ENCODE measurements at places on chromosomes 3 and 15.

DNA sequence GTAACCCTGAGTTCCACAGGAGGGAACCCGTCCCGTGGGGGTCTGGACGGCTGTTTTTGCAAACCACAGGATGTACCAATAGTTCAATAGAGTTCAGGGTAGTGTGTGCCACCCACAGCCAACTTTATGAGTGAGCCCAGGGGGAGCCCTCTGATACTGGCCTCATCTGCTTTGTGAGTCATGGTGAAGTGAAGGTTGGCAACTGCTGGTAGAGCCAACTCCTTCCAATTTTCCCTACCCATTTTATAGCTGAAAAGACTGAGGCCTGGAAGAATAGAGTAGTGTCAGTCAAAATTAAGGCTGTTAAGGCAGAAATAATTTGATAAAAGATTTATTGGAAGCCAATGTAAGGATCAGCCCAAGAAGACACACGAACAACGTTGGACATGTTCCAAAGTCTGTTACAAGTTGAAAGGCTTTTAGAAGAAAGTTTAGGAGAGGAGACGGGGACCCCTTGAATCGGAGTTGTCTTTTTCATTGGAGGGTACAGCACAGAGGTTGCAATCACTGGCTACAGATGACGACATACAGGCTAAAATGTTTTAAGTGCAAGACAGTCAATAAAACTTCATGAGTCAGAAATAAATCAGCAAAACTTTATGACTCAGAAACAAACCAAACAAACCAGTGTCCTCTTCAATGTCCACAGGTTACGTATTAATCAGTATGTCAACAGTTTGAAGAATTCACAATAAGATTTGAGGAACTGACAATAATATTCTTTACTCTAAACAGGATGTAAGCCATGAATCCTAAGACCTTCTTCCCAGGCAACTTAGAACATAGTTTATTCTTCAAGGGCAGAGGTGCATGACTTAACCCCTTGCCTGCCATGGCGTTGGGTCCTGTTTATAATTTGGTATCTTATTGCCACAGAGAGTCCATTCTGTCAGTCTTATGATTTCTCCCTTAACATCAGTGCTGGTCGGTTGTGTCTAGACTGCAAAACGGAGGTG lies 62.9 kb upstream of the NR2E3 start:
- DNase-seq: no peak

DNA sequence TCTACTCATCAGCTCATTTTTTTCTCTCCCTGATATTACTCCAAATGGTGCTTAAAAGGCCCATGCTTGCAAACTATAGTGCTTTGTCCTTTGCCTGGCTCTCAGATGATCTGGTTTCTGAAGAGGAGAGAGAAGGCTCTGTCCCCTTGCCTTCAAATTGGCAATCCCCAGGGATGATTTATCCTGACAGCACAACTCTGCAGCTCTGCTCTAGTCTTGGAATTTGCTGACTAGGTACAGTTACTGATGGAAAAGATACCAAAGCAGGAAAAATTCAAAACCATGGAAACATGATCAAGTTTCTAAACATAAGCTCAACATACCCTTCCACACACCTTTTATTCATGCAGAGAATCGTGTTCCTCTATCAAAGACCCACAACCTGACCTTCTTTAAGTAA lies 106.7 kb upstream of the CADPS start:
- DNase-seq: no peak

- DNase-seq: no peak
Measured at GRCh38 chr15:53982876-53983275, 4.6 kb downstream of the UNC13C start.

- DNase-seq: no peak
Measured at GRCh38 chr15:27324886-27325615, 354.1 kb downstream of the GABRG3 start.

DNA sequence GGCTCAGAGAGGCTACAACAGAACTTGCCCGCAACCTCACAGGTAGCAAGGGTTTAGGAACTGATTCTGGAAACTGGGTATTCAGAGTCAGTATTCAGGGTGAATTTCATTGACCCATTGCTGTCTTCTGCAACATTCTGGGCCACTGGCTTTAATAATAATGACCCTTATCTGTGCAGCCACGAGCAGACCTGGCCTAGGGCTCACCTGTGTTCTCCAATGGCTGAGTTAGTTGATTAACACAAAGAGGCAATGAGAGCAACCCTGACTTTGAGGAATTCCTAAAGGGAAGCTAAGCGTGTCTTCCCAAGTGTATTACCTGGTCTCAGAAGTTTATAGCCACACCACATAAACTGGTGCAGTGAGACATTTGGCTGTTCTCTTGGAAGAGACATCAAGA lies 289.9 kb downstream of the EPHB1 start:
- no peak for DNase-seq

GRCh38 chr3:64945171-64945729 lies 257.4 kb upstream of the ADAMTS9 start:
- no peak for DNase-seq

- DNase-seq: no peak
Measured at GRCh38 chr3:44228900-44229299, 12.8 kb upstream of the TOPAZ1 start.

DNA sequence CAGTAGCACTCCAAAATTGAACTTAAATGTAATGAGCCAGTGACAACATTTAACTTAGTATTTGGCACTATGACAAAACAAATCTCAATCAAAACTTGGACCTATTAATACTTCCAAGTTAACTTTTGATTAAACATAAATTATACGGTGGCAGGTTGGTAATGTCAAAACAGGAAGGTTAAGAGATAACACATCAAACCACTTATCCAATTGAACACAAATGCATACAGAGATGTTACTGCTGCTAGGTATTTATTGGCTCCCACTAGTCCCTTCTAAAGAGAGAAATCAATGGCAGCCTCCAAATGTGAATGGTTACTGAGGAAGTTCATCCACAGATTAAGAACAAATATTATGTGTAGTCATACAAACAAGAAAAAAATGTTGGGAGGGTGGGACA lies 1.8 kb downstream of the GSK3B start:
- DNase-seq: no peak

- DNase-seq: no peak
Measured at GRCh38 chr3:185825639-185826481, 1.0 kb upstream of the IGF2BP2 start.

DNA sequence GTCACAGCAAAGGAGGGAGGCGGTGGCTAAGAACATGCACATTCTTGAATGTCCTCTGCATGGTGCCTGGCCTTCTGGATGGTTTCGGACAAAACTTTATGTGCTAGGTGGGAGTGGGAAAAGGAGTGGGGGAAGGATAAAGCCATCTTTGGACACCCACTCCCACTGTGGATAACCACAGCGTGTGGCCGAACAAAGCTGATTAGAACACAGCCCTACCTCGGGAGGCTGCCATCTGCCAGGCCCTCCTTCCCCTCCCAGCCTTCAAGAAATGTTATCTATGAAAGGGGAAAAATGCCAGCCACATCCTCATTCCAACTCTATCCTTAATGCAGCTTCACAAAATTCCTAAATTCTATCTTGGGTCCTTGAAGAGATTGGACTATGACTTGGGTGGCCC lies 18.8 kb downstream of the AMOTL2 start:
- no peak for DNase-seq

DNA sequence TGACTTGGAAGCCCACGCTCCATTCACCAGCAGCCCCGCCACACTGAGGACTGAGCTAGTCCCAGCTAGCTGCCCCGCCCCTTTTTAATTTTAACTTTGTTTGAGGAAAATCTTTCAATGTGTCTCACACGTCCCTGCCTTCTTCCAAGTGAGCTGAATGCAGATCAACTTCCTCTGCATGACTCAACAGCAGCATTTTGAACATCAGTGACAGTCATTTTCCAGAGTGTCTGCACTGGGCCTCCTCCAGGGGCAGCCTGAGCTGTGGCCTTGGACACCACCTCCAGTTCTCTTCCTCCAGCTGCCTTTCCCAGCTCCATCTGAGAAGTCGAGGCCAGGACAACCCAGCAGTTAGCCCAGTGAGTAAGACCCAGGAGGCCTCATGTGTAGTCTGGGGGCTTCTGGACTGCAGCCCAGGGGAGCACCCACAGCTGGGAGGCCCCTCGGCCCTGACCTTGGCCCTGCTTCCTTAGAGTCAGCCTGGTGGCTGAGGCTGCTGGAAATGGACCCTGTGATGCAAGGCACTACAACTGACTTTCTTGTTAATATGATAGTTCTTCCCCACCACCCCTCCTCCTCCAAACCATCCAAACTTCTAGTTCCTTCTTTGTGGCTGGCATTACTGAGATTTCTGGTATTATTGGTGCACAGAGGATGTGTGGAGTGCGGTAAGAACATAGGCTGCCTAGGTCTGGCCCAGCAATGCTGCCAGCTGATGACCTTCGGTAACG lies 21.4 kb upstream of the ESYT3 start:
- DNase-seq: no peak

GRCh38 chr3:71226565-71227269 lies 356.8 kb downstream of the FOXP1 start:
- DNase-seq: peak; percentile 59

DNA sequence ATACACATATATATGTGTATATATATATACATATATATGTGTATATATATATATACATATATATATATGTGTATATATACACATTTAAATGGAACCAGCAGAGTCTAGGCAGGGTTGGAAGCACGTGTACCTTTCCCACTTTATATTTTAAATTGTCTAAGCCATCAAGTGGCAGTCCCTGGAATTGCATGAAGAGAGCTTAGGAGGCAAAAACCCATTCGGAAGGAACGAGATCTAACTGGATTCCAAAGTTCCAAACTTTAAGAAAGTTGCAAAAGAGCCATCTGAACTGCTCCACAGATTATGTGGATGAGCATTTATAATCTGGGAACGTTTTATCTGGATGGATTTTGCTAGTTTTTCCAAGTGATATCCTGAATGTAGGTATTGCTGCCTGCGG lies 186.5 kb downstream of the FOXP1 start:
- DNase-seq: no peak

- DNase-seq: no peak
Measured at GRCh38 chr3:81764665-81765064, 3.2 kb upstream of the GBE1 start.

DNA sequence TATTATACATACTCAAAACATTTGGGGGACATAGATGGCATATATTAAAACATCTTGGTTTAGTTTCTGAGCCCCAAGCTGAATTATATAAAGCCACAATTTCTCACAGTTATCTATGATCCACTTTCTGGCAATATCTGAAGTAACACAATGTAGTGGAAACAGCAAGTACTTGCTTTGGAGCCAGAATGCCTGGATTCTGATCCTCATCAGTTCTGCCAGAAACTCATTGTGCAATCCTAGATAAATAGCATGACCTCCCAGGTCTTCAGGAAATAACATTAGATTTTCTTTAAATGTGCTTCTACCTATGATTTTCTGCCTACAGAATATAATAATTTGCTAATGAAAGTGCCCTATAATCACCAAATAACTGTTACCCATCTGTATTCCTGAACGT lies 544.9 kb downstream of the NAALADL2 start:
- DNase-seq: no peak

- no peak for DNase-seq
Measured at GRCh38 chr3:129313415-129313664, 34.7 kb downstream of the HMCES start.

DNA sequence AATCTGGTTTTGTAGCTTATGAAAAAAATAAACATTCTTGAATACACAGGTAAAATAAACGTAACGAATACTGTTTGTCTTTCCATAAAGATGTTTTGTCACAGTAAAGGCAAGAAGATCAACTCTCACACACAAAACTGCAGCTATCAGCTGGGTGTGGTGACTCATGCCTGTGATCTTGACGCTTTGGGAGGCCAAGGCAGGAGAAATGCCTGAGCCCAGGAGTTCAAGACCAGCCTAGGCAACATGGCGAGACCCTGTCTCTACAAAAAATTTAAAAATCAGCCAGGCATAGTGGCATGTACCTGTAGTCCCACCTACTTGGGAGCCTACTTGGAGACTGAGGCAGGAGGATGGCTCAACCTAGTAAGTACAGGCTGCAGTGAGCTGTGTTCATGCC lies 39.6 kb downstream of the CBLB start:
- DNase-seq: no peak

DNA sequence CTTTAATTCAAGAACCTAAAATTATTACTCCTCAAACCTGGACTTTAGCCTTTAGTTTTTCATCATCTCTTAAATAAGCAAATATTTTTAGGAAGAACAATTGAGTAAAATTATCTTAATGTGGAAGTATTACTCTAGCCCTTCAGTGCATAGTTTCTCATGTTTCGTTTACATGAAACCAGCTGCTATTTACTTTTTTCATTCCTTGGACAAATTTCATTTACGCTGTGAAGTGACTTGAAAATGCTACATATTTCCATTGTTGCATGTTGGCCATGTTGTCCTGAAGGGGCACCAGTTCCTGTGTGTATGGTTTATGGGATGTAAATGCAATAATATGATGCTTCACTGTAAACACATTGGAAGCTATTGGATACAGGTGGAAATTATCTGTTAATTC lies 49.9 kb downstream of the SLC25A26 start:
- no peak for DNase-seq

GRCh38 chr3:41029356-41029755 lies 169.9 kb upstream of the CTNNB1 start:
- no peak for DNase-seq

GRCh38 chr15:80730387-80730786 lies 35.3 kb downstream of the ABHD17C start:
- DNase-seq: no peak

- DNase-seq: no peak
Measured at GRCh38 chr15:96298217-96298616, 32.3 kb upstream of the NR2F2 start.

DNA sequence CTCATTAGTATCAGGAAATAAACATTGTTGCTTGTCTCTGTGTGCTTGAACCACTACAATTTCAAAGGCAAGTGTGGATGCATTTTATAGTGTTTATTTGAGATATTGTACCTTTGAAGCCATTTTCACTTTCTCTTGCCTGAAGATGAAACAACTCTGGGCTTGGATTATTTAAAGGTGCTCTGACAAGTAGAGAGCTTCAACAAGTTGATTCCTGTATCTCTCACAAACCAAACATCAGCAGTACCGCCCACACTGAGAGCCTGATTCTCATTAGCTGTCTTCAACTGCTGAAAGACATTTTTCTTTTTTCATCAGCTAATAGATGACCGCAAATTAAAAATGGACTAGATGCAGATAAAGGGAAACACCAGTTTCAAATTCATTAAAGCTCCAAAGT lies 806 bp upstream of the CERS3 start:
- DNase-seq: no peak
